ENCODE measurements at places on chromosomes 2 and 18.

DNA sequence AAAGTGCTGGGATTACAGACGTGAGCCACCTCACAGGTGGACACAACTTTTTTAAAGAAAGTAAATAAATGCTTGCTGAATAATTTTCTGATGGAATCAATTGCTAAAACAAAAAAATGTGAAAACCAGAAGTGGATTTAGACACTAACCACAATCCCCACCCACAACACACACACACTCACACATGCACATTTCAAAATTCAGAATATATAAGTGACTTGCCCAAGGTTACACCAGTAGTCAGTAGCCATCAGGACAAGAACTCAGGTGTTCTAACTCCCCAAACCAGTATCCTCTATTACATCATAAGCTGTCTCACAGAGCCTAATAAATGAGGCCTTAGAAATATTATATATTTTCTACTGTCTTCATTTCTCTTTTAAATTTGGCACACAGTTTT lies 1923.6 kb upstream of the PIK3C3 start:
- DNase-seq: no peak

DNA sequence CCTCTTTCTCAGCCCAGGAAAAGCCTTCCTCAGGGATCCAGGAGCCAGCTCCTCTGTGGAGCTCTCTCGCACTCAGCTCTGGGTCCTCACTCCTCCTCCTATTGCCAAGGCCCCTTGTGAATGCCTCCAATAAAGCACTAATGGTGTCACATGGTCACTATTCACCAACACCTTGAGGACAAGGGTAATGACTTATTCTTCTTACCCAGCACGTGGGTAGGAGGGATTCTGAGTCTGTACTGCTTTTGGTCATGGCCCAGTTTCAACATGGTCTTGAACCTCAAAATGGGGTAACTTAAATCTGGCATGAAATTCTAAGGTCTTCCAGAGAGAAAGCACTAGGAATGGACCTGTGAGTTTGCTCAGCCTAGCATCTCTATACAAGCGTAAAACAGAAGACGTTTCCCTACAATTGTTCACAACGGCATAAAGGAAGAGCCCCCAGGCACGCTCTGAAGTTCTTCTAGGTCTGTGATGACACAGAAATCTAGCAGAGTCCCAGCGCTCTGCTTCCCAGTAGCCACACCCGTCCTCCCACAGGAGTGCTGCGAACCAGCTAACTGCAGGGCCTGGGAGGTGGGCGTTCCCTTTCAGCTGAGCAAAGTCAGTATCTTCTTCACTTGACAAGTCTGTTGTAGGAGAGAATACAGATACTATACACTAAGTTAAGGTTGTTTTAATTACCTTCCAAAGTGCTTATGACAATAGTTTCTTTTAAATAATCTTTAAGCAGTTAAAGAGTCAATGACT lies 14.6 kb upstream of the KIDINS220 start:
- DNase-seq: no peak

- DNase-seq: no peak
These were observed 4.6 kb downstream of the B3GNT7 start for GRCh38 chr2:231399853-231400680.

GRCh38 chr2:63977904-63978303 lies 41.3 kb downstream of the VPS54 start:
- DNase-seq: no peak

- DNase-seq: no peak
These were observed 459.8 kb downstream of the METTL4 start for GRCh38 chr18:2111456-2111855.

DNA sequence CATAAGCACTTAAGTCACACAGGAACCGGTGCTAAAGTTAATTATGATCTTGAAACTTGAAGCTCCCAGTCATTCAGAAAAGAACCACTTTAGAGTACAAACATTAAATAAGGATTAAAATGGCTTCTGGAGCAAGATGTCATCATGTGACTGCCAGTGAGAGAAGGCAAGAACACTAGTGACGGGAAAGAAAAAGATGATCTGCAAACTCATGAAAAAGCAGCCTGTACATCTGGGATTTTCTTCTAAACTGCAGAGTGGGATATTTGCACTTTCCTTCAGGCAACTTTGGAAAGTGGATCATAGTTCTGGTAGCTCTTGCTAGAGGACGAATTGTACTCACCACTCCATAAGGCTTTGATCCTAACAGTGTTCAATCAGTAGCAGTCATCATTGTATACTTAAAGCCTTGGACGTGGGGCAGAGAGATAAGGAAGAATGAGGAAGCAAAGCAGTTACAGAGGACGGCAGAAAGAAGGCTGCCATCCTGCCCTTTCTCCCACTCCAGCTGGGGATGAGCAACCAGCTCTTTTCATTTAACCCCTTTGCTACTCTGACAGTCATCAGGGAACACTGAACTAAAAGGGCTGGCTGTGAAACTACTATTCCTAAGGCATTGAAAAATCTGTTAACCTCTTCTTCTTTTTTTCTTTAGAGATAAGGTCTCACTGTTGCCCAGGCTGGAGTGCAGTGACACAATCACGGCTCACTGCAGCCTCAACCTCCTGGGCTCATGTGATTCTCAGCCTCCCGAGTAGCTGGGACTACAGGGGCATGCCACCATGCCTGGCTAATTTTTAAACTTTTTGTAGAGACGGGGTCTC lies 18.1 kb downstream of the ABHD3 start:
- no peak for DNase-seq

- no peak for DNase-seq
These were observed 359.3 kb downstream of the CMPK2 start for GRCh38 chr2:6506361-6506794.

DNA sequence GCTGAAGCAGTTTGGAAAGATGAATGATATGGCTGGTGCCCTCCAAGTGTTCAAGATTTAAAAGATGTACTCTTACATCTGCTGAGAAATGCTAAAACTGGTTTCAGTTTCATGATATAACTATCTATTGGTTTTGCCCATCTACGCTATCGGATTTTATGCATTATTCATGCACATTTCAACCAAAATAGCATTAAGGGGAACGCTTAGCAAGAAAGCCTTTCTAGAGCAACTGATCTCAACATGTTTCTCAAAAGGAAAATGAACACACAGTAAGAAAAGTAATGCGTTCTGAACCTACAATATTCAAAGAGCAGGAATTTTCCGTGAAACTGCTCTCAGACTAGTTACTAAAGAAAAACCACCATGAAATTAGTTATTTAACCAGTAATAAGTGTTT lies 93.9 kb downstream of the CABYR start:
- DNase-seq: no peak

DNA sequence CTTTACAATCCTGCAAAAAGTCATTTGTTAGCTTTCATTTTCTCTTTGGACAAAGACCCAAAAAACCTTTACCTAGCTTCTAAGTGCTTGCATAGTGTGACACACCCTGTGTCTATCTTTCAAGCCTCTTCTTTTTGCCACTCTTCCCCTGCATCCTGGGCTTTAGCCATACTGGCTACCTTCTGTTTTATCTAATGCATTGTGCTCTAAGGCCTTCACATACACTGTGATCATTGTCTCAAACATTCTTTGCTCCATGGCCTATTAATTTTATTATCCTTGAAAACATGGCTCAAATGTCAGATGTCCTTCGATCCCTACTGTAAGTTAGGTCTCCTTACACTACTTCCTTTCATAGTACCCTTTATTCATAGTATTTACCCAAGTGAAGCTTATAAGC lies 84.4 kb downstream of the PIK3C3 start:
- DNase-seq: no peak

GRCh38 chr2:21307037-21307436 lies 183.3 kb downstream of the TDRD15 start:
- DNase-seq: no peak

DNA sequence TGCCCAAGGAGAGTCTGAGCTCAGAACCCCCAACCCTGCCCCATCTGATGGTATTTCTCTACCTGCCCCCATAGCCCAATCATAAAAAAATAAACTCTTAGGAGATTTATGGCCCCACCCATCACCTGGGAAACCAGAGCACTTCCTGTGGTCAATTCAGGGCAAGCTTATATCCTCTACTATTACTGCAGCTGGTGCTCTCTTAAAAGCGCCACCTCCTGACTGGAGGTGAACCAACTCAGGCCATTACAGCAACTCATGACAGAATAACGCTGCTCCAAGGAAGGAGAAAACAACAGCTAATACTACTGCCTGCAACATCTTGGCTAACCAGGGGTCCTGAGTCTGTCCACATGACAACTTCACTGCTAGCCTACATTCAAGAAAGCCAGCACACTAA lies 195.7 kb downstream of the MTCL1 start:
- DNase-seq: no peak

DNA sequence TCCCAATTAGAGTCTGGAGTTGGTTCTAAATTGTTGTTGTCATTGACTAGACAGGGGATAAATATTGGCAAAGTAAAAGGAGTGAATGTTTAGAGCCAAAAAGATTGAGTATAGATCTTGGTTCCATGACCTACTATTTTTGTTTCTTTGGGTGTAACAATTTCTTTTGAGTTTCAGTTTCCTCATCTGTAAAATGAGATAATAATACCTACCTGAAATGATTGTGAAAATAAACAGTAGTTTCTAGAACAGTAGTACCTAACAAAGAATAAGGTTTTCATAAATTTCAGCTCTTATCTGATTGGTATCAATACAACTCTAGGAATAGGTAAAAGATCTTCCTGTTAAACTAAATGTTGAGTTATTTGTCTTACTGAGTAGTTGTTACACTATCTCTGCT lies 56.8 kb downstream of the PMS1 start:
- DNase-seq: no peak

GRCh38 chr2:2464094-2464493 lies 133.0 kb upstream of the MYT1L start:
- peak; percentile 45 for DNase-seq

GRCh38 chr2:197281421-197281820 lies 29.2 kb downstream of the ANKRD44 start:
- no peak for DNase-seq

DNA sequence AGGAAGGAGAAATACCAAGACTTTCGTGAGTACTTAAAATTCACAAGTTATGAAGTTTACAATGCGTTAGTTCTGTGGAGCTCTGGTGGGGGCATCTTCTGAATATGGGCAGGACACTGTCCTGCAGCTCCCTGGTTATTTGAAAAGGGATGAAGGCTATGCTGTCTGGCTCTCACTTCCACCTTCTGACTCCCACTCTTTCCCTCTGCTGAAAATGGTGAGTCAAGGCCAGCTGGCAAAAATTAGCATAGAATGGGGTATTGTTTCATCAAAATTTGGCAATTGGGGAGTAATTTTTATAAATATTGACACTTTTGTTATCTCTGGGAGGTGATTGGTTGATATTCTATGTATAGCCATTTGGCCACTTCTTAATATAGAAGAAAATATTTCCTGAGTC lies 177.4 kb downstream of the PARD3B start:
- no peak for DNase-seq

- no peak for DNase-seq
These were observed 37.6 kb downstream of the C18orf63 start for GRCh38 chr18:74353169-74353775.

GRCh38 chr2:145412155-145412554 lies 892.2 kb upstream of the ZEB2 start:
- DNase-seq: no peak

DNA sequence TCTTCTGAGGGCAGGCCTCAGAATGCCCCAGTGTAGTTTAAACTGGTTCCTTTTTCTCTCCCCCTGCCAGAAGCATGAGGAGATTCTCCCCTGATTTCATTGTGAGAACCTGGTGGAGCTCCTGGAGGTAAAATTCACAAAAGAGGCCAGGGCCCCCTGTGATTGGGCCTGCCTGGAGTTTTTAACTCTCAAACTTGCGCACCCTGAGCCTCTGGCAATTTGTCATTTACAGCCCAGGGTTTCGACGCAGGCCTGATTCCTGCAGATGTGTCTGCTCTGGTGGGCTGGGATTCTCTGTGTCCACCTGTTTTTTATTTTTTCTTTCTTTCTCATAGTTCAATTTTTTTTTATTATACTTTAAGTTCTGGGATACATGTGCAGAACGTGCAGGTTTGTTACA lies 157.9 kb downstream of the ASB1 start:
- no peak for DNase-seq

- no peak for DNase-seq
These were observed 36.6 kb downstream of the SCTR start for GRCh38 chr2:119487434-119488244.

GRCh38 chr2:3476321-3476984 lies 42.9 kb downstream of the ADI1 start:
- DNase-seq: no peak

GRCh38 chr2:53220969-53221368 lies 546.6 kb upstream of the CHAC2 start:
- DNase-seq: no peak

GRCh38 chr18:2905854-2906703 lies 59.3 kb downstream of the EMILIN2 start:
- DNase-seq: peak; percentile 38

DNA sequence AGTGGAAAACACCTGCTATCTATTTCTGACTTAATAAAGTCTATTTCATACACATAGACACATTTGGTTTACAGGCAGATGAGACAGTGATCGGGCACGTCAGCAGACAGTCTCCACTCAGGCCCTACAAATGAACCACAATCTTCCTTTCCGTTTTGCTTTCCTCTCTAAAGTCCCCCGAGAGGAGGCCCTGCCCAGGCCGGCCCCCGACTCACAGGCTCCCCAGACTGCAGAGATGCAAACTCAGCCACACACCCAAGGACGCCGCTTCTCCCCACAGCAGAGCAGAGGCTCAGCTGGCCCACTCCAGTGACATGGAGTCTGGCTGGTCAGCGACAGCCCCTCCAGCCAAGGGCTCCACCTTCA lies 9.3 kb upstream of the MTERF4 start:
- DNase-seq: no peak

- no peak for DNase-seq
These were observed 69.4 kb downstream of the LIPG start for GRCh38 chr18:49631146-49631866.

- no peak for DNase-seq
These were observed 98.3 kb downstream of the FMNL2 start for GRCh38 chr2:152433289-152433688.

DNA sequence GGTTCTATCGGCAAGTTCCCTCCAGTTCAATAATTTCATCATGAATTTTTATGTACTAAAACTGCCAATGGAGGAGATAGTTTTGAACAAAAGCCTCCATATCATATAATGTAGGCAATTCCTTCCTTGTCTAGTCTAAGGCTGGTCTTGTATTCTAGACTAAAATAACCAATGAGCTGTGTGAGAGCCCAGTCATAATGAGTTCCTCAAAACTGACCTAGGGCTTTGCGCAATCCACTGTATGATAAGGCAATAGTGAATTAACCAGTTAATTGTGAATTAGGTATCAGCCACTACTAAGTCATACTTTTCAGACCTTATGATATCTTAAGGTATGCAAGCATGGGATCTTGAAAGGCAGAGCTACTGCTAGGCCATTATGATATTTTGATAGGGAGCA lies 7.6 kb upstream of the UXS1 start:
- no peak for DNase-seq
